ENCODE measurements at places on chromosomes 7 and 10.
A peak's percentile ranks its signal among the peaks of the same experiment; 100 is the strongest.

DNA sequence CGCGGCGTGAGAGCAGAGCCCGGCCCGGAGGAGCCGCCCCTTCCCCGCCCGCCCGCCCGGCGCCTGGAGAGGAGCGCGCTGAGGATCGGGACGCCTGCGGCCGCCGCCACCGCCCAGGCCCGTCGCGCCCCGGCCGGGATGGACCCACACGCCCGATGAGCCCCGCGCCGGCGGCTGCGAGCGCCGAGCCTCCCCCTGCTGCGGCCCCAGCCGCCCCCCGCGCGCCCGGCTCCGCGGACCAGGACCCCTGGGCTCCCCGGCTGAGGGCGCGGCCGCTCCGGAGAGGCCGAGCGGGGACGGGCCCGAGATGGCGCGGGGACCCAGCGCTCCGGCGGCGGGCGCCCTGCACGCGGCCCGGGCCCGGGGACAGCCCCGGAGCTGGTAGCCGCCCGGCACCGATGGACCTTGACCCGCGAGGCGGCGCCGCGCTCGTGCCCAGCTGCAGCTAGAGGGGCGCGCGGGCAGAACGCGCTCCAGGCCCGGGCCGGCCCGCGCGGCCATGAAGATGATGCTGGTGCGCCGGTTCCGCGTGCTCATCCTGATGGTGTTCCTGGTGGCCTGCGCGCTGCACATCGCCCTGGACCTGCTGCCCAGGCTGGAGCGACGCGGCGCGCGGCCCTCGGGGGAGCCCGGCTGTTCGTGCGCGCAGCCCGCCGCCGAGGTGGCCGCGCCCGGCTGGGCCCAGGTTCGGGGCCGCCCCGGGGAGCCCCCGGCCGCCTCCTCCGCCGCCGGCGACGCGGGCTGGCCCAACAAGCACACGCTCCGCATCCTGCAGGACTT lies 520 bp downstream of the FAM20C start:
- ATAC-seq: no peak

DNA sequence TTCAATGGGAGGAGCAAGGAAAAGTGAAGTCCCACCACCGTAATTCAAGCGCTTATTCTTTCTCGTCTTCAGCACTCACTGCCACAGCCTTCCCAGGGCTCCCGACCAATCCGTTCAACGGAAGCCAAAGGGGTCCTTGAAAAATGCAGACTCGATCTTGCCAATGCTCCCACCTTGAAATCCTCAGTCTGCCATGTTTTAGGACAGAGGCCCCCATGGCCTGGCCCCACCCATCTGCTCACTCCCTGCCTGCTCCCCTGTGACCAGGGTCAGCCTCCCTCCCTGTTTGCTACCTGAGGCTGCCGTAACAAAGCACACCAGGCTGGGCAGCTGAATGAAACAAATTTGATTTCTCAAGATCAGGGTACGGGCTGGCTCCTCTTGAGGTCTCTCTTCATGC lies 3.0 kb upstream of the DNAAF5 start:
- ATAC-seq: no peak

- peak; percentile 63 for ATAC-seq
These were observed 197.6 kb upstream of the ZNF32 start for GRCh38 chr10:43846187-43846680.

GRCh38 chr7:5470816-5471215 lies 47.2 kb upstream of the TNRC18 start:
- ATAC-seq: no peak

- no peak for ATAC-seq
These were observed 36.8 kb downstream of the MARCHF5 start for GRCh38 chr10:92327445-92328433.

DNA sequence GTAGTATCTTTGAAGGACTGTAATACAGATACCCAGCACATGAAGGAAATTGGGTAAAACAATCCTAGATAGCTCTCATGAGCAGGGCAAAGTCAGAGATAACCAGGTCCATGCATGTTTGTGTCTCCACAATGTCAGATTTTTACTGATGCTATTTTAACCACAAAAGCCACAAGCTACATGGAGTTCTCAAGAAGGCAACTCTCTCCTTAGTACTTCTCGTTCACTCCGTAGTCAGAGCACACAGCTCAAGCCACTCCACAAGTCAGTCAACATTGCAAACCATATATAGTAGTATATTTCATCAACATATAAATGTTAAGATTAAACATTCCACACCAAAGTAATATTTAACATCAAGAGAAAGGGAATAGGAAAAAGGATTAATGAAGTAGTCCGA lies 98.0 kb upstream of the PIK3CG start:
- ATAC-seq: no peak

DNA sequence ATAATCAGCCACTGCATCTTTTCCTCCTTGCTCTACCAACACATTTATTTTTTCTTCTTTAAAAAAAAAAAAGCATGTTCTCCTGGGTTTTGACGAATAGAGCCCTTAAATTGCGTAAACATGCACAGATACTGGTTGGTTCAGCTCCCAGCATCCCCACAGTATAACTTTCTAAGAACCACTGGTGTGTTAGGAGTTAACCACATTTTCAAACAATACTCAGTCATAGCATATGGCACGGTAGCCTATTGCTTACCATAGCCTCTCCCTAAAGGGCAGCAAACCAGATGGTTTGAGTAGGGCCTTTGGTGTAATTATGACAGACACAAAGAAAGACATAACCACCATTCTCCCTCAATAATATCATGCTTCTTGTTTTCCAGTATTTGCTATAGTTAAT lies 145.0 kb downstream of the LRRC4 start:
- no peak for ATAC-seq

DNA sequence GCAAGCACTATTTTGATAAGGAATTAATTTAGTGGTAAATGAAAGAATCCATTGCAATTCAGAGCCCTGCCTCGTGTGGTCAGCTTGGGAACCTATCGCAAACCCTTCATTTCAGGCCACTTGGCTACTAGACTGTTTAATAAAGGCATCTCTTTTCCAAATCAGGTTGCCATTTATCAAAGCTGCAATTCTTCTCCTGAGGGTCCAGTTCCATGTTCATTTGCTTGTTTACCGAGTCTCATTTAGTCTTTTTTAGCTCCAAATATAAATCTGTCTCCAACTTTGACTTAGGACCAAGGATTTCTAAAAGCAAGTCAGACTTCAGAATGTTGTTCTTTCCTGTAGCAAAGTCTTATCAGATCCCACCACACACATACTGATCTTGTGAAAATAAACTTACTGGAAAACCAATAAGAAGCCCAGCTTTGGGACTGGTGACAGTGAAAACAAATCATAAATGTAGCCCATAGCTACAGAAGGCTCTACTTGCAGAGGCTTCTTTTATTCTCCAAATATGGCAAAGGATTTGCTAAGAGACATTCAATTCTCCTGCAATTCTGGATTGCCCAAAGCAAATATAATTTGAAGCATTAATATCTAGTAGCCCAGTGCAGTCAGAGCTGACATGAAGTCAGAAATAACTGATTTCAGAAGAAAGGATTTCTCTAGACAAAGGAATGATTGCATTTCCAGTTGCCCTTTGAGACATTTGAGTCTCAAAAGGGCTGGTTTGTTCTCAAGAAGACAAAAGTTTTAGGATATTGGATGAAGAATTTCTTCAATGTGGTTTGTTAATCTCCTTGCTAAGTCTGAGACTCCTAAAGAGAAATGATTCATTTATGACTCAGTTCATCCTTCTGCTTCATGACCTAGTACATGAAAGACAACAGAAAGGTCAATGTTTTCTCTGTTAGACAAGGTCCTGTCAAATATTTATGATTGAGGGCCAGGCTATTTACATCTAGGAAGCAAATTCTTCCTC lies 28.0 kb downstream of the PPP1R3C start:
- no peak for ATAC-seq

- ATAC-seq: no peak
These were observed 7.6 kb upstream of the SLC18A3 start for GRCh38 chr10:49602380-49603023.

GRCh38 chr7:19747740-19748339 lies 25.6 kb downstream of the TMEM196 start:
- ATAC-seq: no peak

- ATAC-seq: no peak
These were observed 18.7 kb downstream of the MMP21 start for GRCh38 chr10:125756853-125757487.

- no peak for ATAC-seq
These were observed 127.7 kb upstream of the NOBOX start for GRCh38 chr7:144531181-144531580.

DNA sequence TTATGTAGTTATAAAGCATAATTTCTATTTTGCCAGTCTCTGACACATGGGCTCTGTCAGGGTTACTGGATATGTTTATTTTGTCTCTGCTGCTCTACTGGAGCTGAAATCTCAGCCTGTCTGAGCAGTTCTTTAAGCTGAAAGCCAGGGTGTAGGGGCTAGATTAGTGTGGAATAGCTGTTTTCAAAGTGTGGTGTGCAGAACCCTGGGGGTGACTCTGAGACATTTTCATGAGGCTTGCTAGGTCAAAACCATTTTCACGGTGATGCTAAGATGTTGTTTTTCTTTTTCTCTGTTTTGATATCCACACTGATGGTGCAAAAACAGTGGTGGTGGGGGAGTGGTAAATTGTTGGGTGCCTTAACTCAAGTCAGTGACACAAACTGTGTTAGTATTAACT lies 45.5 kb downstream of the CREM start:
- ATAC-seq: no peak

- ATAC-seq: no peak
These were observed 95.3 kb downstream of the RNF32 start for GRCh38 chr7:156735851-156736250.

- ATAC-seq: no peak
These were observed 77.7 kb downstream of the ITGB8 start for GRCh38 chr7:20408467-20408826.

GRCh38 chr10:89022734-89023133 lies 32.1 kb downstream of the FAS start:
- no peak for ATAC-seq

GRCh38 chr7:124497176-124497575 lies 268.4 kb downstream of the GPR37 start:
- ATAC-seq: no peak

- ATAC-seq: no peak
These were observed 15.2 kb upstream of the RASSF4 start for GRCh38 chr10:44944354-44944753.

- no peak for ATAC-seq
These were observed 60.1 kb downstream of the DENND11 start for GRCh38 chr7:141641876-141642275.

- no peak for ATAC-seq
These were observed 22.7 kb upstream of the WASHC2A start for GRCh38 chr10:50044941-50045664.

- no peak for ATAC-seq
These were observed 31.5 kb downstream of the MKRN1 start for GRCh38 chr7:140447841-140448240.

GRCh38 chr10:8424555-8425211 lies 370.2 kb downstream of the GATA3 start:
- no peak for ATAC-seq

GRCh38 chr7:157916946-157917640 lies 580.3 kb downstream of the DNAJB6 start:
- no peak for ATAC-seq

DNA sequence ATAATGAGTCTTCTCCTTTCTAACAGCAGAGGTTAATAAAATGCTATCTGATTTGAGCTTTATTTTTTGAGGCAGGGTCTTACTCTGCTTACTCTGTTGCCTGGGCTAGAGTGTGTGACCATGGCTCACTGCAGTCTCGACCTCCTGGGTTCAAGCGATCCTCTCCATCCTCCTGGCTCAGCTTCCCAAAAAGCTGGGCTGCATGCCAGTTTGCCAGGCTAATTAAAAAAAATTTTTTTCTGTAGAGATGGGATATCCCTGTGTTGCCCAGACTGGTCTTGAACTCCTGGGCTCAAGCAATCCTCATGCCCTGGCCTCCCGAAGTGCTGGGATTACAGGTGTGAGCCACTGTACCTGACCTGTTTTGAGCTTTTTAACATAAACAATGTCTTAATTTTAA lies 56.7 kb downstream of the SCD start:
- ATAC-seq: no peak

DNA sequence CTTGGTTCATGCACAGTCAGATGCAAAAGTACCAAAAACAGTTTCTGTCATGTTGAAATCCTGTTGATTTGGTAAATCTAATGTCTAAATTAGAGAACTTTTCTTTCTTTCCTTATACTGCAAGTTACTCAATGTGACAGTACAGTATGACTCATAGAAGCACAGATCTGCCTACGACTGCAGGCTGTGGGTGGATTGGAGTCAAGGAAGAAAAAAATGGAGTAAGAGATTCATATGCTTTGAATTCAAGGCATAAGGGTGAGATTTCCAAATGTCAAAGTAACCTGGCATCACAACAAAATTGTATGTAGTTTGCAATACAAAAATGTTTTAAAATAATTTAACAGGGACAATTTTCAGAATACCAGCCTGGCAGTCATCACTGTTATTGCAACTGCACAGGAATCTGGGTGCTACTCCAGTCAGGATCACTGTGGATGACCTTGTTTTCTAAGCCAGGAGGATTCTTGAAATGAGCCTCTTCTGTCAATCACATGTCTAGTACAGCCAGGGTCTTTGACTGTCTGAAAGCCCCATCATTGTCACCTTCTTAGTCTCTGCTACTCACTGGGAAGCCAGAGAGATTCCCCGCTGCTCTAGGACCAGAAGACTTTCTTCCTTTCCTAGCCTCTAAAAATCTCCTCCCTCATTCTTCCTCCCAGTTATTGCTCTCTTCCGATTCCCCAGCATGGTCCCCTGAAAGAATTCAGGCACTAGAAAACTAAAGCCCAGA lies 83.6 kb downstream of the CD36 start:
- no peak for ATAC-seq

- no peak for ATAC-seq
These were observed 84.0 kb downstream of the ANLN start for GRCh38 chr7:36473454-36474282.

DNA sequence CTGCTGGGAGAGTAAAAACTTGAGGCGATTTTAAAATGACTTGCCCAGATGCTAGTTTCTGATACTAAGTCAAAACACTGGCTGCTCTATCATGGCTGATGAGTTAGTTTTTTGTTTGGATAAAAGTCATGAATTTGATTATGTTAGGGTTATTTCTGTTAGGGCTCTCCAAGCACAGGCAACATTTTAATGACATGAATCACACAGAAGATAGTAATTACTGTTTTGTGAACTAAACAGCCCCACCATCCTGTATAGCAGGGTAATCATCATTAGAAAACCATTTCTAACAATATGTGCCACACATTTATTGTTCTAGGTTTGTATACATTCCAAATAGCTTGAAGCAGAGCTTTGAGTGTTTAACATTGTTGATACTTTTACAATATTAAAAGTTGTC lies 750.3 kb downstream of the ANKRD7 start:
- no peak for ATAC-seq

- no peak for ATAC-seq
These were observed 8.0 kb upstream of the CDH23 start for GRCh38 chr10:71388583-71389310.

DNA sequence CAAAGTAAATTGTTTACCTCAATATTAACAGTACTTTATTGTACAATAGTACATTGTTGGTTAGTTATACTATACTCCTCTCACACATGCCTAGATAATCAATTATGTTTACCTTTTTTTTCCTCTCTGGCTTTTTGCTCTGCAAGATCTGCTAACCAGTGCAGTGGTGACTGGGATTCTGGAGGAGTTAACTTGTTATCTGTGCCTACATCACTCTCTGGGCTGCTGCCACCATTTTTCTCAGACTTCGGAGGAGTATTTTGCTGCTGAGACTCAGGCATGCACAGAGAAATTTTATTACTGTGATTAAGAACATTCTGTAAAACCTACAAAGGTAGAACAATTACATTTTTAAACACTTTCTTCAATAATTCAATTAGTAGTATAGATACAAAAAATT lies 59.7 kb downstream of the NRBF2 start:
- ATAC-seq: no peak

All from activated CD4-positive, CD25-positive, alpha-beta regulatory T cell treated with anti-CD3 and anti-CD28 coated beads, Interleukin-2, amount 50 U/mL, for 24 hours (primary cell).